ENCODE measurements at places on chromosomes 7 and 10. TPM values are rescaled to one million over a fixed set of nuclear protein-coding genes. Genes with fewer than 3 reads are reported as not detected.

Gene PRPS1L1
- total RNA-seq: not detected

Gene CAV2
- 251 TPM for total RNA-seq

Gene SFRP5
- not detected for total RNA-seq

Gene ABCB4
- total RNA-seq: 0.43 TPM

Gene SEMA3C
- 612 TPM for total RNA-seq

Gene HOXA4
- 1.8 TPM for total RNA-seq

Gene UCMA
- not detected for total RNA-seq

Gene CAMK1D
- total RNA-seq: 0.13 TPM

Gene MYO1G
- total RNA-seq: not detected

Gene TAS2R41
- total RNA-seq: not detected

Gene NXPH1
- total RNA-seq: not detected

Gene SLC26A4
- total RNA-seq: 0.25 TPM
